CD4-positive, alpha-beta T cell (primary cell): ENCODE measurements at places on chromosomes 5 and 9. TPM values are rescaled to one million over a fixed set of nuclear protein-coding genes. Genes with fewer than 3 reads are reported as not detected.

DNA sequence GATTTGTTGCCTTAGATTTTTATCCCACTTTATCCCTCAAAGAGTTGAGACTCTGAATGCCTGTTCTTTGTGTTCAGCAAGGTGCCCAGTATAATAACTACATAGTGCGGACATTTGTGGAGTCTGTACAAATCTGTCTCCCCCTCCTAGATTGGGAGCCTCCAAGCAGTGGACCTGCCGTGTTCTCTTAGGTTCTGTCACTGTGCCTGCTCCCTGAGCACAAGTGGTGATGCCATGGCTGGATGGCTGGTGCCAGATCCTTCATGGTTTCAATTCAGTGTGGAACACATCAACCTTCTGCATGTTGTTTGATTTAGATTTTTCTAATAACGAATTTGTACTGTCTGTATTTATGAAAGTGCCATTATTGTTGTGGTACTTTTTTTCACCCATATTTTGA lies 292.9 kb downstream of the CD180 start:
- no peak overlapping the region for H3K4me3 ChIP-seq
- H3K27ac ChIP-seq = no peak overlapping the region
- DNase-seq = no peak
- no peaks in the 10 kb centered on the region for H3K27me3 ChIP-seq

RC3H2 gene
- total RNA-seq = 85.2 TPM

WDR38 gene
- total RNA-seq = not detected

GRCh38 chr9:37382982-37383357 lies 39.5 kb upstream of the GRHPR start:
- no peaks in the 10 kb centered on the region for H3K27me3 ChIP-seq
- H3K4me3 ChIP-seq = no peak overlapping the region
- H3K36me3 ChIP-seq = no peaks in the 10 kb centered on the region
- no peak for DNase-seq
- no peaks in the 10 kb centered on the region for H3K4me1 ChIP-seq

- DNase-seq = peak; percentile 52
- H3K27ac ChIP-seq = no peak overlapping the region
- H3K4me3 ChIP-seq = no peak overlapping the region
- H3K27me3 ChIP-seq = no peaks in the 10 kb centered on the region
- peaks cover 2% of the 10 kb centered on the region for H3K4me1 ChIP-seq
- H3K36me3 ChIP-seq = no peaks in the 10 kb centered on the region
These were observed 29.2 kb upstream of the TGFBI start for GRCh38 chr5:135999406-136000139.
